Endothelial cell of umbilical vein (primary cell): ENCODE measurements at places on chromosomes 11 and 22.
A peak's percentile ranks its signal among the peaks of the same experiment; 100 is the strongest.

- DNase-seq, result no peak
Observed at GRCh38 chr22:49470741-49471503, 356.8 kb downstream of the BRD1 start.

DNA sequence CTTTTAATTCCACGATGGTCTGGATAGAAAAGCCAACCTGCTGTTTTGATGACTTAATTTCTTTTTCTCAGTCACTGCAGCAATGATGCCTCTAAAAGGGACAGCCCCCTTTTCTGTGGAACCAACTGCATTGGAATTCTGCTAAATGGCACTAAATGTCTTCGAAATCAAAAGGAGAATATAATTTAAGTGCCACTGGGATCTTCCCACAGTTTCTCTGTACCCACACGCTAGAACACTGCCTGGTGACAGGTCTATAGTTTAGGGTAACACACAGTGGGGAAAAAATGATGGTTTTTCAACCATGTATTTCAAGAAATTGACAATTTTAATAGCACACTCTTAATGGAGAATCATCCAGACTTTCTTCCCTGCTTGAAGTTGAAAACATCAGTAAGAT is 182.3 kb downstream of the OPCML start:
- DNase-seq, result no peak

DNA sequence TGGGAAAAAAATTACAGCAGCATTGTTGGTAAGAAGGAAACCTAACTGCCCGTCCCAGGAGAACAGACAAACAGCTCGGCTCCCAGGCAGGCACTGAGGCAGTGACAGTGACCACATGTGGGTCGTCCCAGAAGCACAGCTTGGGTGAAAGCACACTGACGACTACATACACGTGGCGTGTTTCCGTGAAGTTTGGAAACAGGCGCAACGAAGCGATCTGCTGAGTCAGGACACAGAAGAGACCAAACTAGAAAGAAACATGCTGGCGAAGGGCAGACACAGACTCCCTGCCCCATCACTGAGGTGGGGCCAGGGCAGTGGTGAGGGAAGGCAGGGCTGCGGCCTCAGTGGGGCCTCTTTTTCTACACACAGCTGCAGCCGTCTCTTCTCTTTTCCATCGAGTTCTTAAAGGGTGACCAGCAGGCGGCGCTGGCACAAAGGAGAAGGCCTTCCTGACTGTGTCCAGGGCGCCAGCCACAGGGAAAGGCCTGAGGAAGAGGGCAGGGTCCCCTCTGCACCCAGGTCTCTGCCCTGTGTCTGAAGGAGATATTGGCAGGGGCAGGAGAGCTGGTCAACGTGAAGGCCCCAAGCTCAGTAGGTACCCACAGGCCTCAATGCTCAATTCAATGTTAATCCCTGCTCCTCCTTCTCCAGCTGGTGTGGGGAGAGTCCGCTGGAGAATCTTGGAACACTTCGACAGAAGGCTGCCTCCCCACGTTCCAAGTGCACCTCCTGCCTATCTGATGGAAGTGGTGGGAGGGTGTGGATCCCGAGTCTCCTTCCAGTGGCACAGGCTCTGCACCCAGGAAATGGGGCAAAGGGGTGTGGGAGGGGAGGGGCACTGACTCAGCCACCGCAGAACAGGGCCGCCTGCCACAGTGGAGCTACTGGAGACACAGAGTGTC is 19.9 kb downstream of the CARS1 start:
- peak; percentile 54 for DNase-seq

DNA sequence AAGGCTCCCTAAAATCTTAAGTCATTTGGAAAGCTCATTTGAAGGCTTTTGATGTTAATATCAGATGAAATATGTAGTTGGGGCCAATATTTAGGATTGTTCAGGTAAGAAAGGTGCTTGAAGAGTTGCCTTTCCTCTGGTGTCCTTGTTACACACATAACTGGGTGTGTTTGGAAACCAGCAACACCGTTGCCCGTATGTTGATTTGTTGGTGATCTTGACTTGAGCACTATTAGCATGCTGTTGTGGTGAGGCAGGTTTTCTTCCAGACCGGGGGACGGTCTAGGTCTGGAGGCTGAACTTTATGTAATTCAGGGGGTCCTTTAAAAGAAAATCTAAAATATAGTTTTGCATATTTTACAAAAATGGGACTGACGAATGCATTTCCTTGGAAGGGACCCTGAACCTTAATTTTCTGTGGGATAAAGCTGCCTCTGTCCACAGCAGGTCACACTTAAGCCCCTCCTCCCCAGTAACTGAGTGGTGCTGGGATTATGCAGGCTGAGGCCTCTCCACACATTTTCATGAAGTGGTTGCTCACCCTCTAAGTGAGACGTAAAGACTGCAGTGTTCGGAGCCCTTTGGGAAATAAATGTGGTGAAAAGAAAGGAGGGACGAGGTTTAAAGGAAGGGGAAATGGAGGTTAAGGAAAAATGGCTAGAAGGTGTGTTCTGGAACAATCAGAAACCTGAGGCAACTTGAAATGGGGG is 1.8 kb downstream of the YWHAH start:
- DNase-seq, result peak; percentile 27

DNA sequence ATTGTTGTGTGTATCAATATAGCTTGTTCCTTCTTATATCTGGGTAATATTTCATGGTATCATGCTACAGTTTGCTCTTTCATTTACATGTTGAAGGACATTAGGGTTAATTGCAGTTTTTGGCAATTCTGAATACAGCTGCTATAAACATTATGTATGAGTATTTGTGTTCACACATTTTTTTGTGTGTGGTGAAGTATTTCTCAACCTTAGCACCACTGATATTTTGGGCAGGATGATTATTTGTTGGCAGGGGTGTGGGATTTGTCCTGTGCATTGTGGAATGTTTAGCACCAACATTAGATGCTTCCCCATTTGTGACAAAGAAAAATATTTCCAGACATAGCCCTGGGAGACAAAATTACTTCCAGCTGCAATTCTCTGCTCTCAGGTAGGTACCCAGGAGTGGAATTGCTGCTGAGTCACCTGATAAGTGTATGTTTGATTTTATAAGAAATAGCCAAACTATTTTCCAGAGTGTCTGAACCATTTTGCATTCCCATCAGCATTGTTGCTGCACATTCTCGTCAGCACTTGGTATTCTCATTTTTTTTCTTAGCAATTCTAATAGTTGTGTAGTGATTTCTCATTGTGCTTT is 128.2 kb downstream of the SNX19 start:
- no peak for DNase-seq
